ENCODE measurements at places on chromosomes 1 and 21.

- H3K27me3 ChIP-seq, result no peaks in the 10 kb centered on the region
- no peak for DNase-seq
- peaks cover 45% of the 10 kb centered on the region for H3K4me1 ChIP-seq
- H3K4me3 ChIP-seq, result no peak overlapping the region
- H3K36me3 ChIP-seq, result no peaks in the 10 kb centered on the region
Observed at GRCh38 chr1:92708368-92708950, 76.4 kb downstream of the EVI5 start.

- H3K36me3 ChIP-seq, result no peaks in the 10 kb centered on the region
- DNase-seq, result no peak
- H3K27me3 ChIP-seq, result no peaks in the 10 kb centered on the region
- H3K27ac ChIP-seq, result no peak overlapping the region
- H3K4me1 ChIP-seq, result no peaks in the 10 kb centered on the region
- H3K4me3 ChIP-seq, result no peak overlapping the region
Observed at GRCh38 chr1:61393575-61393974, 311.2 kb downstream of the NFIA start.

DNA sequence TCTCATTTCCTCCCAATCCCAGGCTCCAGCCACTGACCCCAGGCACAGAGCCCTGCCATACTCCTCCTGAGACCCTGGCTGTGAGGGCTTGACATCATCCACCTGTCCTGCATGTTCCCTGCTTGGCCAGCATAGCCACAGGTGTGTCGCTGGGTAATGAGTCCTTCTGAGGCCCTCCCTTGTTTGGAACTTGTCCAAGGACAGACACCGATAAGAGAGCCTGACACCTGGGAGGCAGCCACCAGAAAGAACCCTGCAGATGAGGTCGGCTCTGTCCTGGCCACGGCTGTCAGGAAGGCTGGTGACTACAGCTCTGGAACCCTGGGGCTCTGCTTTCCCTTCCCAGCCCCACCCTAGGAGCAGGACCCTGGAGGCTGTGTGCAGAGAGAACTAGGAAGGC, 34.6 kb downstream of the TMEM63A start:
- H3K4me1 ChIP-seq, result no peaks in the 10 kb centered on the region
- DNase-seq, result no peak
- no peak overlapping the region for H3K27ac ChIP-seq
- peaks cover 97% of the 10 kb centered on the region for H3K36me3 ChIP-seq
- H3K4me3 ChIP-seq, result no peak overlapping the region
- no peaks in the 10 kb centered on the region for H3K27me3 ChIP-seq

- DNase-seq, result no peak
- no peaks in the 10 kb centered on the region for H3K27me3 ChIP-seq
- no peaks in the 10 kb centered on the region for H3K4me1 ChIP-seq
- no peak overlapping the region for H3K4me3 ChIP-seq
- H3K27ac ChIP-seq, result no peak overlapping the region
Observed at GRCh38 chr1:56133522-56134472, 445.6 kb downstream of the PLPP3 start.

Measured in Calu3 (cell line).